ENCODE measurements at places on chromosomes 1 and 21.

GRCh38 chr21:42609811-42610210 is 43.6 kb upstream of the PDE9A start:
- peak; percentile 51 for DNase-seq

- peak; percentile 27 for DNase-seq
Measured at GRCh38 chr1:42176902-42177519, 12.5 kb upstream of the GUCA2A start.

DNA sequence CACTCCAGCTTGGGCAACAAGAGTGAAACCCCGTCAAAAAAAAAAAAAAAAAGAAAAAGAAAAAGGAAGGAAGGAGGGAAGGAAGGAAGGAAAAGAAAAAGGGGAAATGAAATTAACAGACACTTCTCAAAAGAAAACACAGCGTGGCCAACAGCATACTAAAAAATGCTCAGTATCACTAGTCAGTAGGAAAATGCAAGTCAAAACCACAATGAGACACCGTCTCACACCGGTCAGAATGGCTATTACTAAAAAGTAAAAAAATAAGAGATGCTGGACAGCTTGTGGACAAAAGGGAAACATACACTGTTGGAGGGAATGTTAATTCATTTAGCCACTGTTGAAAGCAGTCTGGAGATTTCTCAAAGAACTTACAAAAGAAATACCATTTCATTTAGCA is 369.5 kb upstream of the BRINP3 start:
- DNase-seq = no peak

GRCh38 chr1:211632117-211632807 is 43.2 kb downstream of the NEK2 start:
- DNase-seq = no peak

DNA sequence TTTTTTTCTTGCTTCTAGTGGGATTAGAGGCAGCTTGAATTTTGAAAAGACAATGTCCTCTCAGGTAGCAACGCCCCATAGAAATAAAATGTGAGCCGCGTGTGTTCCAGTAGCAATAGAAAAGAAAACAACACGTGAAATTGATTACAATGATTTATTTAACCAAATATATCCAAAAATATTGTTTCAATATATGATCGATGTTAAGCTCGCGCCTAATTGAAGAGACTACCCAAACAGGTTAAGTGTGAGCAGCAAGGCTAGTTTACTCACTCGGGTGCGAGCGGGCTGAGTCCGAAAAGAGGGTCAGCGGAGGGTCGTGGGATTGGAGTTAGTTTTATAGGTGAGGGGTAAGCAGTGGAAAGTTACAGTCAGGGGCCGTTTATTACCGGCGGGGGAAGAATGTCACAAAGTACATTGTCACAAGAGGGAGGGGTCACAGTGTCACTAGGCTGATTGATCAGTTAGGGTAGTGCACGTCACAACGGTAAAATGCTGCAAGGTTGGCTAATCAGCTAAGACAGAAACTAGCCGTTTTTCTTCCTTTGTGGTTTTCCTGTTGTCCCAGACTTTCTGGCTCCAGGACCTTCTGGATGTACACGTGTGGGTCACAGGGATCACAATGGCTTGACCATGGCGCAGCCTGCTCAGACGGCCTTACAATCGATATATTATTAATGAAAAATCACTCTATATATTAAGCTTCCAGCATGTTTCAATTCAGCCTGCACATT is 697 bp upstream of the ZNF670 start:
- no peak for DNase-seq

- no peak for DNase-seq
Measured at GRCh38 chr1:224745394-224745793, 129.3 kb downstream of the CNIH3 start.

DNA sequence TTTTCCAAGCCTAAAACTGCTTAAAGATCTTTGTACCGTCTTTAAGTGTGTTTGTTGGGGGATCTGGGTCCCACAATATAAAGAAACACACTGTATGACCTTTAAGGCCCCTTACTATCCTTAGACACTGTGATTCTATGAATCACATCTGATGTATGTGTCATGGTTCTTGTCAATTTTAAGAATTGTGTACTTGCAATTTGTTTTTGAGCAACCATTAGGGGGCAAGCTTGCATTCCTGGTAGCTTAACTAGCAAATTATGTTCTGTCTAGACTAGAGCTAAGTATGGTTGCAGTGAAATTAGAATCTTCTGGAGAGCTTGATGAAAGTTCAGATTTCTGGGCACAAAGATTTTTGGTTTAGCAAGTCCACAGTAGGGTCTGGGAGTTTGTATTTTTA is 219.5 kb downstream of the TPR start:
- peak; percentile 6 for DNase-seq

GRCh38 chr1:166172106-166172505 is 5.3 kb upstream of the FAM78B start:
- no peak for DNase-seq

DNA sequence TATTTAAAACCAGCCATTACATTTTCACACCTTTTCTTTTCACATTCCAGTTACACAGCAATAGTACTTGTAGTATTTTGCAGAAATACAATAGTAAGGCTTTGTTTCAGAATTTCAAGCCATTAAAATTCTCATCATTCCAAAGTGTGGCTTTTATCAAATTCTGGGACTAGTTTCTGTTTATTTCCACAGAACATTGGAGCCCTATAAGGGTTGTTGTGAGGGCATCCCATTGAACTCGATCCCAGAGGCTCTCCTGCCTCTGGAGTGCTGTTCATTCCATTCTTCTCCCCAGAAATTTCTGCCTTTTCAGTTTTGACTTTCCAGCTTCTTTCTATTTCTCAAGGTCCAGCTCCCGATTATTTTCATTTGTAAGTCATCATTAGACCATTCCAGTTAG is 645.5 kb downstream of the ADGRL2 start:
- no peak for DNase-seq

GRCh38 chr1:231676487-231676886 is 49.9 kb downstream of the DISC1 start:
- no peak for DNase-seq

DNA sequence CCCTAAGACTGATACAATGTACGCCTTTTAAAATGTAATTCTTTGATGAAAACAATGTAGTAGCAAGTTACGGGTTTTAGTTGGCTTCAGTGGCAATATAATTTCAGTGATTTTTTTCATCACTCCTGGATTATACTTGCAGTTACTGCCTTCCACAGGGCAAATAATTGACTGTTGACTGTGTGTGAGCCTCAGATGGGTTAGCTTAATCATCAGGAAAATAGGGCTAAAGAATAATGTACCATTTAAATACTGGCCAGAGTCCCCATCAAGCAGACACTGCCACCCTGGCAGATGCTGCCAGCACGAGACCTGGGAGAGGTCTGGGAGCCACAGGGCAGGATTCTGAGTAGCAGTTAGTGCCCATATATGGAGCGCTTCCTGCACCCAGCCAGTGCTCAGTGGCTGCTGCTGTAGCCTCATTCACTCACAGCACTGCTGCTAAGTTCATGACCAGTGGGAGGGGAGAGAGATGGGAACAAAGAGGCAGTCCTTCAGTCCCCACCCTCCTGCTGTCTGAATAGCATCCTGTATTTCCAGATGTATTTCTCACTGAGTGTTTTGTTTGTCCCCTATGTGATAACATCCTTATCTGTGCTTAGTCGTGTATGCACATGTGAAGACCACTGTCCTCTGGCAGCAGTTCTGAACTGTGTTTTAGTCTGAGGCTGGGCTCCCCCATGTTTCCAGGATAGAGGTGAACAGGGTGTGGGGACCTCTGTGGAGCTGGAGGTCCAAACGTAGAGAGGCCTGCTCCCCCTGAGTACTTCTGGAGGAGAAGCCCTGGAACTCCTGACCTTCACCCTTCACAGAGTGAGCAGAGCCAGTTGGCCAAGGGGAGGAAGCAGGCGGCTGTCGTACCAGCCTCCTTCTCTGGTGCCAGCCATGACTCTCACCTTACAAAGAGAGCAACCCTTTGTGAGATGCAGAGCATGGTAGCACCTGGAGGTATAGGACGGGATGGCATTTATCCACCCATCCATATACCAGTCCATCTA is 80.4 kb downstream of the ADARB1 start:
- DNase-seq = no peak

- DNase-seq = no peak
Measured at GRCh38 chr1:209516771-209517680, 66.5 kb upstream of the CAMK1G start.

- no peak for DNase-seq
Measured at GRCh38 chr1:41572224-41572623, 87.7 kb upstream of the EDN2 start.

GRCh38 chr1:18856435-18856834 is 3.0 kb downstream of the TAS1R2 start:
- DNase-seq = no peak

- no peak for DNase-seq
Measured at GRCh38 chr21:35824136-35824535, 236.2 kb downstream of the SETD4 start.

DNA sequence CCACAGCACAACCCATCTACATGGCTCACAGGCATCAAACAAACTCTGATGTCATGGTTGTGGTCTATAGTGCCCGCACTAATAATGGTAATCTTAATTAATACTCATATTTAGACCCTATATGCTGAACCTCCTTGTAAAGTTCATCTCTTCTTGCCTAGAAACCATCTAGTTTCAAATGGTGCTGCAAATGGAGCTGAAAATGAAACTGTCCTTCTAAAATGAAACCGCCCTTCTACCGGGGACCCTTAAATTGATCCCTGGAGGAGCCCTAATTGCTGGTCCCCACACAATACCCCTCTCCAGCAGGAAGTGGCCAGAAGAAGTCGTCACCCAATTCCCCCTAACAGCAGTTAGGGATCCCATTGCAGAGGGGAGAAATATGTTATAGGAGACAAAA is 612.6 kb downstream of the MRPL39 start:
- DNase-seq = no peak

- no peak for DNase-seq
Measured at GRCh38 chr1:99384021-99384420, 119.7 kb downstream of the PLPPR4 start.

DNA sequence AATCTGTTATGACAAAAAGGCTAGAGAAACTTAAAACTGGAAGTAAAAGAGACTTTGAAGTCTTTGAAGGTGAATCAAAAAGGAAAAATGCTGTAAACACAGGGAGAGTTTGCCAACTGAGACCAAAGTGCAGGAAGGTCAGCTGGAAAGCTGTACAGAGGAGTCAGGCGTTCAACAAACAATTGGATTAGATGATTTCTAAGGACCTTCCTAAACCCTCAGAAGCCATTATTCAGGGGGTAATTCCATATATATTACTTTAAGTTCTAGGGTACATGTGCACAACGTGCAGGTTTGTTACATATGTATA is 156.8 kb downstream of the ZBTB18 start:
- no peak for DNase-seq

- DNase-seq = no peak
Measured at GRCh38 chr21:17784604-17785402, 34.4 kb downstream of the C21orf91 start.

DNA sequence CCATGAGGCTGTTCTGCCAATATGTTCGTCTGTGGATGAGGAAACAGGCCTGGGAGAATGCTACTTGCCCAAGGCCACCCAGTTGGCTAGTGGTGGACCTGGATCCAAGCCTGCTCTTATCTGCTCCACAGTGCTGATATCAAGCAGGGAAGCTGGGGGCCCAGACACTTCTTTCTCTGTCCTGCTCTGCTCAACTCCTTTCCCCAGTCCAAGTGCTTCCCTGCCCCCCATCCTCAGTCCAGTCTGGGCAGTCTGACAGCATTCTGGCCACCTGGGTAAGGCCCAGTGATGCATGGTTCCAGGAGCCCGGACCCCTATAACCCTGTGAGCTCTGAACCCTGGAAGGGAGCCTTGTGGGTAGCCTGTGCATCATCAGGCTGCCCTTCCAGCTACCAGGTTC is 4.2 kb upstream of the PAQR7 start:
- DNase-seq = no peak

GRCh38 chr1:205528446-205528886 is 24.0 kb downstream of the CDK18 start:
- no peak for DNase-seq

DNA sequence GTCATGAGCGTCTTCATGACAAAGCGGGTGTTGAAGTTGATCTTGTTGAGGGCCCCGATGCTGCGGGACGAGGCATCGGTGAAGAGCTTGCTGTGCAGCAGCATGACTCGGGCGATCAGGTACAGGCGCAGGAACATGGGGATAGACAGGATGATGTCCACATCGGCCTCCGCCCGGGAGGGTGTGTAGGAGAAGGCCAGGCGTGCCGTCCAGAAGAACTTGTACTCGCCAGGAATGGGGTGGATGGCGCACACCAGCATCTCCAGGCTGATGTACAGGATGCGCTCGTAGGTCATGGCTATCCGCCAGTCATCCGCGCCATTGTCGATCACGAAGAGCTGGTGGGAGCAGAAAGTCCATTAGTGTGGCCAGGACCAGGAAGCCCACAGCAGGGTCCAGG is 98.0 kb downstream of the KCNN3 start:
- DNase-seq = no peak

GRCh38 chr21:42621166-42621818 is 32.1 kb upstream of the PDE9A start:
- DNase-seq = no peak

GRCh38 chr1:153364766-153365666 is 7.4 kb downstream of the S100A9 start:
- DNase-seq = peak; percentile 86

GRCh38 chr21:41317458-41317857 is 857 bp downstream of the FAM3B start:
- DNase-seq = no peak

DNA sequence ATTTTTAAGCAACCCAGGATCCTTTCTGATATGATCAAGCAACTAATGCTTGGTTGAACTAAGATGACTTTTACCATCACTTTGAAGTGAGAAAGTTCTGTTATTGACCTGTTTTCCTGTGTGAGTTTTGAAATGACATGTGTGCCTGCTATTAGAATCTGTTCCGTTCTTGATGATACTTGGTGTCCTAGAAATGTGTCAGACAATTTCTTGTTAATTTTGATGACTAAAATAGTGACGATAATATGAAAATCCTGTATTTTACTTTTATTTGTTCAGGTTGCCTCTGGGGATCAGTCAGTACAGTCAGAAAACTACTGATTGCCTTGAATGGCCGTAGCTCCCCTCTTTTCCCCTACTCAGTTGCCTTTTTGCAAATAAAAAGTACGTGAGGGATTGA is 228.0 kb downstream of the RYR2 start:
- no peak for DNase-seq

DNA sequence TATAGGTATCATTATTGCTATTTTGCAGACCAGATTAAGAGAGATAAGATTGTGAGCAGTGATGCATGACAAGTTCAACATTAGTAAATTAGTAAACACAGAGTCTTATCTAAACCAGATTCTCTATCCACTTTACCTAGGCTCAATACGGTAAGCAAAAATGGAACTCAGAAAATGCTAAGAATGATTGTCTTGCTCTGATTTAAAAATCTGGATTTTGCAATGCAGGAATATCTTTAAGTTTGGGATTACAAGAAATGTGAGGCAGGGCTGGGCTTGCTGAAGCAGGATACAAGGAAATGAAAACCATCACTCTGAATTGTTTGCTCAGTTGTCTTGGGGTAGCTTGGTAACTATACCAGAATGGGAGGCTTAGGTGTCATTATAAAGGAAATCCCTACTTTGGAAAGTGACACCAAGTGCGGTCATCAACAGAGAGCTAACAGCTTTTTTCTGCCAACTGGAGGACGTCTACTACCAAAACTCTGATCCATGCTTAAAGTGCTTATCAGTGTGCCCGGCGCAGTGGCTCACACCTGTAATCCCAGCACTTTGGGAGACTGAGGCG is 332.7 kb upstream of the RUNX1 start:
- no peak for DNase-seq

Data from inflammatory macrophage treated with lipopolysaccharide for 1 hour (primary cell).